ENCODE measurements at places on chromosomes 4 and X. TPM values are rescaled to one million over a fixed set of nuclear protein-coding genes. Genes with fewer than 3 reads are reported as not detected.

The FAM149A gene
- 29.2 TPM for total RNA-seq

The RHOH gene
- total RNA-seq = 0.79 TPM

The ADAMTS3 gene
- total RNA-seq = 4.6 TPM

The USP51 gene
- 4.0 TPM for total RNA-seq

The KLHL34 gene
- 0.78 TPM for total RNA-seq

The ZXDA gene
- total RNA-seq = 8.7 TPM

The FANCB gene
- total RNA-seq = 4.5 TPM

The TSPAN7 gene
- total RNA-seq = 490 TPM
